ENCODE measurements at places on chromosomes 11 and 22.

DNA sequence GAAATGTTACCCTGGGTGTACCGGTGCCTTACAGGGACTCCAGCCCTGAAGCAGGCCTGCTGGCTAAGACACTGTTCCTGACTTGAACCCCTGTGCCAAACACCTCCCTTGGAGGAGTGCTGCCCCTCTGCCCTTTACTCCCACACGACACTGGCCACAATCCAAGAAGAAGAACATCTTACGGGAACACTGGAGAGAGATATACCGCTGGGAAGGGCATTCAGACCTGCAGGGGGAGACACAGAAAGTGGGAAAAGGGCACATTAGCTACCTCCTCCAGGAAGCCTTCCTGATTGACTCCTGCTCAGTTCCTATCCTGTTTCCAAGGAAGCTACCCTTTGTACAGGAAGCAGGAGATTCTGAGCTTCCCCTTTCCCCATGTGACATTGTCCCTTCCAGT, 18.7 kb downstream of the TMPRSS13 start:
- DNase-seq = no peak

- no peak for DNase-seq
Observed at GRCh38 chr11:119572481-119573424, 149.8 kb upstream of the THY1 start.

- no peak for DNase-seq
Observed at GRCh38 chr11:17161515-17161914, 46.3 kb downstream of the PIK3C2A start.

GRCh38 chr11:125594958-125595357, 2.3 kb downstream of the STT3A start:
- DNase-seq = no peak

DNA sequence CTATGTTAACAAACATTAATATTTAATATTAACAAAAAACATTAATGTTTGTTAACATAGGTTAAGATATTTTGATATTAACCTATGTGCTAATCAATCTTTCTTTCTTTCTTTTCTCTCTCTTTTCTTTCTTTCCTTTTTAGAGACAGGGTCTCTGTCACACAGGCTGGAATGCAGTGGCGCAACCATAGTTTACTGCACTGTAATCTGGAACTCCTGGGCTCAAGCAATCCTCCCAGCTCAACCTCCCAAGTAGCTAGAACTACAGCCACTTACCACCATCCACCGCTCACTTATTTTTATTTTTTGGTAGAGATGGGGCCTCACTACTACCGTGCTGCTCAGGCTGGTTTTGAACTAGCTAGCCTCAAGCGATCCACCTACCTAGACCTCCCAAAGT, 13.2 kb downstream of the SIK3 start:
- no peak for DNase-seq

Measured in stimulated activated CD4-positive, alpha-beta T cell treated with anti-CD3 and anti-CD28 coated beads, TNF-alpha, amount 100 ng/mL, for 48 hours (primary cell).